ENCODE measurements at places on chromosomes 2 and 18.

DNA sequence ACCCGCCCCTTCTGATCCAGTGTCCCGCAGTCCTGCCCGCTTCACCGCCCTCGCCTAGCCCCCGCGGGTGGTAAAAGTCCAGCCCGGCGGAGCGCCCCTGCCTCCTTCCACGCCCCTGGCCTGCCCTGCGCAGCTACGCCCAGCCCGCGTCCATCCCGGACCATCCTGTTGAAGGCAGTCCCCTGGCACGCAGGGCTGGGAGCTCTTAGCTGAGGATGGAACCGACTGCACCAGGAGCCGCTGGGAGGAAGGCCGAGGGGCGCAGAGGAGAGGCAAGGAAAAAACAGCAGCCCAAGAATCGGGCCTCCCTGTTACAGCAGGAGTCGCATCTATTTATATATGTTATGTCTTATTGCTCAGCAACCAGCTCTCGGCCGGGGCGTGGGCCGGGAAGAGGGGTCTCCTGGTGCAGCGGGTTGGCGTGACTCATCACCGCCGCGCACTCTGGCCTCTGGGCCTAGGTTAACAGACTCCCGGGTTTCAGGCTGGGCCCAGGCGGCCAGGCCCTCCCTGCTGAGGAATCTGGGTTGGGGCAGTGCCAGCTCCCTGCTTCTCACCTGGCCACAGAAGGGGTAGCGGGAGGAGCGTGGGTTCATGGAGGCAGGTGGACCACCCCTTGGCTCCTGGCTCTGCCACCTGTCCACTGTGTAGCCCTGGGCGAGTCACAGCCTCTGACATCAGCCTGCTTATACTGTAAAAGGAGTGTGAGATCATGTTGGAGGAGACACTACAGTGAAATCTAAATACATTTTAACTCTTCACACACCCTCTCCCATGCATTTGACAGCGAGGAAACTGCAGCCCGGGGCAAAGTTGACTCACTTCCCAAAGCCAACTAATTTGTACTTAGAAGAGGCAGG, 13.4 kb upstream of the MAP3K2 start:
- peak; percentile 41 for DNase-seq

GRCh38 chr18:48802543-48803290, 148.0 kb downstream of the SMAD7 start:
- DNase-seq: no peak

GRCh38 chr2:27847333-27847732, 42.9 kb downstream of the RBKS start:
- no peak for DNase-seq

DNA sequence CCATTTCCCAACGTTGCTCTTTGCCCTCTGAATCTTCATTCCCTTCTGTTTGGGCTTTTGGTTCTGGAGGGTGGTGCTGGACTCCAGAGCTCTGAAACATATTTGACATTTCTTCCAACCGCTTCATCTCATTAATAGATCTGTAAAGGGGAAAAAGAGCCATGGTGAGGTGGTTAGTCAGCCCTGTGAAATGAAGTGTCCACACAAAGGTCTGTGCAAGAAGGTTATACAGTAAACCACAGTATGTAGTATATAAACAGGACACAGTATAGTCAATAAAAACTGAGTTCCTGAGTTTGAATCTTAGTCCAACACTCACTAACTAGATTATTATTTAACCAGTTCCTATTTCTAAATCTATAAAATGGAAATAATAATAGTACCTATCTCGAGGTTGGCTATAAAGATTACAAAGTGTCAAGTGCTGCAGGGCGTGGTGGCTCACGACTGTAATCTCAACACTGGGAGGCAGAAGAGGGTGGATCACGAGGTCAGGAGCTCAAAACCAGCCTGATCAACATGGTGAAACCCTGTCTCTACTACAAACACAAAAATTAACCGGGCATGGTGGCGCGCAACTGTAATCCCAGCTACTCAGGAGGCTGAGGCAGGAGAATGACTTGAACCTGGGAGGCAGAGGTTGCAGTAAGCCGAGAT, 13.1 kb downstream of the STARD7 start:
- peak; percentile 32 for DNase-seq
